Activated naive CD4-positive, alpha-beta T cell treated with anti-CD3 and anti-CD28 coated beads, Interleukin-2, amount 10 ng/mL, durations not matched to agents 7 days and 5 days (primary cell): ENCODE measurements at places on chromosomes 11 and 22.

DNA sequence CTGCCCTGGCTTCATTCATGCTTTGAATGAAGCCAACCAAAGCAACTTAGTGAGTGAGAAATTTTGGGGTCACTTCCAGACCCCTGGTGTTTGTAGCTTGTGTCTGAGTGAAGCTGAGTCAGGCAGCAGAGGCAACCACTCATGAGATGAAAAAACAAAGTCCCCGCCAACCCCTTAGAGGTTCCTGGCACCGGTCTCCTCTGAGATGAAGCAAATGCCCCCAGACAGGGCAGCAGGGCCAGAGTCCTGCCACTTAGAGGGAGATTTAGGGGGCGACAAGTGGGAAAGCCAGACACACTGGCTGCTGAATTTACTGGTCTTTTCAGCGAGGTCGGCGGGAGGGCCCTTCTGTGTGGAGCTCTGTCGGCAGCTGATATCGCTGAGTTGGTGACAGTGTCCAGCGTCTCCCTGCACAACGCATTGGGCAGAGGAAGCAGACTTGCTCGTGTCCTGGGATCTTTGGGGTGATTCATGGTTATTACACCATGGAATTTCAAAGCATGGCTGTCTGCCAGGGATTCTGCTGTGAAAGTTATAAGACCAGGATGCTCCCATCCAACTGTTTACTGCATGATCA, 482.6 kb downstream of the MIAT start:
- no peak for DNase-seq

- no peak for DNase-seq
Observed at GRCh38 chr11:27237643-27238042, 125.4 kb downstream of the CCDC34 start.

DNA sequence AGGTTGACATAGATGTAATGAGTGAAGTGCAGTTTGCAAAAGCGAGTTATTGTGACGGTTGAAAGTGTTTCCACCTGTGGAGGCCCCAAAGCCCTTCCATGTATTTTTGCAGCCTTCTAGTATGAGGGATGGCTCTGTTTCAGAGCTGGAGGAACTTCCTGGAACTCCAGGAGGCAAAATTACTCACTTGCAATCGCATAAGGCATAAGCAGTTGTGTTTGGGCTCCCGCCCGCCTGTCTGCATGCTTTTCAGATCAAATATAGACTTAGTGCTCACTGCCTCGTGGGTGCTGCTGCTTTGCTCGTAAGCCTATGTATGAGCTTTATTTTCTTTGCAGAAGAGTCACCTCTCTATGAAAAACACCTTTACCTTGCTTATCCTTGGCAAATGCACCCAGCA, 146.8 kb upstream of the LARGE1 start:
- no peak for DNase-seq

- DNase-seq: no peak
Observed at GRCh38 chr11:102929972-102930371, 25.6 kb downstream of the MMP13 start.

DNA sequence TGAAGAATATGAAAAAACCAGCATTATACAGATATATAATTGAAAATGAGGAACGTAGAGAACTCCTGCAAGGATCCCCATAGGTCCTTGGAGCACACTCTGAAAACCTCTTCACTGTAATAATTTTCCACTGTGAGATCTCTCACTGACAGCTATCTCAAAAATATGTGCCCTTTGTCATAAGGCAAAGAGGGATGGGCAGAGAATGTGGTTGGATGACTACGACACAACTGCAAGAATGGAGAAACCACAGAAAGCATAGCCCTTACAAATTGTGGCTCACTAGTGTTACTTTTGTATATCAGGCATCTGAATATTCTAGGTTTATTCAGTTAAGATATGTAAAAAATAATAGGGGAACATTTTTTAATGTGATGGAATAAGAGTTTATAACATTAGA, 7.9 kb upstream of the CTSC start:
- DNase-seq: no peak

DNA sequence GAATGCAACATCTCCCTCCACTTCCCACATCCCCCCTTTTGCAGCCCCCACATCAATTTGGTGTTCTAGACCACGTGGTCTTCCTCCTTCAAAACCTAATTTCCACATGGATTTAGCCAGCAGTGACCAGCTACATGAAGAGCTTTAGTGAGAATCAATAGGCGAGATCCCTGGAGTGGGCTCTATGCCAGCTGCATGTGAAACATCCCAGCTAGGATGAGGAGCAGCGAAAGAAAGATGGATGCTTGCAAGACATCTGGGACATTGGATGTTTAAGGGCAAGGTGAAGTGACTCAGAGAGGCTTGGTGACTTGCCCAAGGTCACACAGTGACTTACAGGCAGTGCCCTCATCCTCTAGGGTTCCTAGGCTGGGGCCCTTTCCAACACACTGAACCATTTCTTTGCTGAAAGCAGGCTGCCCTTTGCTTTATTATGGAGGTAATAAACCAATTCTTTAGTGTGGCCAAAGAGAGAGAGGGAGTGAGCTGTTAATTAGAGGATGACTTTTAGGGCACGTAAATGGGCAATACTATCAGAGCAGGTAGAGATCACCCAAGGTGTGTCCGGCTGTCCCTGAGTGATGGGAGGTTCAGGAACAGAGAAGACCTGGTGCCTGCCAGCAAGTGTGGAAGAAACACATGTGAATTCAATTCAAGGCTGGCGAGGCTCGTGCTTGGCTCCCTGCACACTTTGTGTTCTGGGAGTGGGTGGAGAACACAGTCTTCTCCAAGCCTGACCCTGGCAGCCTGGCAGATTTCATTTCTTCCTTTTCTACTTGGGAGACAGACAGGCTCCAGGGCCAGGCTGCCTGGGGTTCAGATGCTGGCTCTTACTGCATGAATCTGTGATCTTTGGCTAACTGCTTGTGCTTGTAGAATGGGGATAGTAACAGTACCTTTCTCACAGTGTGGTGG, 24.0 kb downstream of the TSPAN18 start:
- no peak for DNase-seq

DNA sequence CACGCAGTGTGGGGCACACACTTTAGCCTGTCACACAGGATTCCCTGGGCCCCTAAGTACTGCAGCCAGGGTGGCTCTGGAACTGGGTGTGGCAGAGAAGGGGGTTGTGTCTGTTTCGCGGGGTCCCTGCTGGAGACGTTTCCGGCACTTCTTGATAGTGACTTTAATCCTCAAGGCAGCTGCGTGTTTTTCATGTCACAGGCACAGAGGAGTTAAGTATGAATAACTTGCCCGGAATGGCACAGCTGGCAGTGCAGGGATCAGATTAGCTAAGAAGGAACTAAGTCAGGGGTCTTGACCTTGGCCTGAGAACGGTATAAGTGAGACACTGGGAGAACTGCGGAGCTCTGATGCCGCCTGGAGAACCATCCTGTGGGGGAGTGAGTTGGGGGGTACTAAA, 7.5 kb upstream of the KRTAP5-7 start:
- DNase-seq: no peak

- no peak for DNase-seq
Observed at GRCh38 chr11:16745950-16746605, 7.6 kb downstream of the C11orf58 start.

GRCh38 chr22:19336133-19337075, 44.9 kb upstream of the CLTCL1 start:
- no peak for DNase-seq

DNA sequence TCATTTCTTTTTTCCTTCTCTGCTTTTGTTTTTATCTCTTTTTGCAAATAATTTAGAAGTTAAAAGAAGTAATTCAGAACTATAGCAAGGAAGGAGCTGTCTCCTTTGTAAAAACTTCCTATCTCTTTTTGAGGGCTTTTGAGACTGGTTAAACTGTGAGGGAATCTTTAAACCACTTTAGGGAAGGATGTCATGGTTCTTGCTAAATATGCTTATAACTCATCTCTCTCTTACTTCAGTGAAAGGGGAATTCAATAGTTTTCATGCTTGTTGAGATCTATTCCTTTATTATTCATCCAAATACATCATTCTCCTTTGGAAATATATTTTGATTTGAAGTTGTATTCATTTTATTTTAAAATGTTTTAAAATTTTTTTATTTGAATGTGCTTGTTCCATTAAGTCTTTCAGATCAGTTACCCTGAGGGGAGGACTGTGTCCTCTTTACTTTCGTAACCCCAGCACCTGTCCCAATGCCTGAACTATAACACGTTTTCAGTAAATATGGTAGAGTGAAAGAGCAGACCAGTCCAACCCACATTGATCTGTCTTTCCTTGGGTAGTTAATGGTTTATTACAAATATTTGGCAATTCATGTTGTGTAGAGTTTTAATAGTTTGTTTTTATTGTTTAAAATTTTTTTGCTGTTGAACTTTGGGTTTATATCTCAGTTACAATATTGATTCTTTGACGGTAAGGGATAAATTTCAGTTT, 27.5 kb downstream of the AMOTL1 start:
- DNase-seq: no peak

DNA sequence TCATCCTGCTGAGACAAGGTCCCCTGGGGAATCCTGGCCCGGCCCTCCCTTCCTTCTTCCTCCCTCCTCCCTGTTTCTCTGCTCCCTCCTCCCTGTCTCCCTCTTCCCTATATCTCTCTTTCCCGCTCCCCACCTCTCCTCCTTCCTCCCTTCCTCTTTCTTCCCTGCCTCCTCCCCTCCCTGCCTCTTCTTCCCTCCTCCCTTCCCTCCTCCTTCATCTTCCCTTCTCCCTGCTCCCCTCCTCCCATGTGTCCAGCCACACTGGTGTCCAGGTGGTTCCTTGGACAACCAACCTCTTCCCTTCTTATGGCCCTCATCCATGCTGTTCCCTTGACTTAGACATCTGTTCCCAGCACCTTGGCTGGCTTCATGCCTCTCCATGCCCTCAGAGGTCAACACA, 258.1 kb downstream of the MN1 start:
- no peak for DNase-seq

- no peak for DNase-seq
Observed at GRCh38 chr11:131637469-131638175, 267.2 kb downstream of the NTM start.

- no peak for DNase-seq
Observed at GRCh38 chr11:131580476-131580875, 210.1 kb downstream of the NTM start.

GRCh38 chr11:2347308-2347830, 29.7 kb upstream of the CD81 start:
- DNase-seq: no peak
